ENCODE measurements at places on chromosomes 5 and 9.
A peak's percentile ranks its signal among the peaks of the same experiment; 100 is the strongest.

GRCh38 chr5:143470120-143470519 lies 66.6 kb upstream of the NR3C1 start:
- DNase-seq: no peak

DNA sequence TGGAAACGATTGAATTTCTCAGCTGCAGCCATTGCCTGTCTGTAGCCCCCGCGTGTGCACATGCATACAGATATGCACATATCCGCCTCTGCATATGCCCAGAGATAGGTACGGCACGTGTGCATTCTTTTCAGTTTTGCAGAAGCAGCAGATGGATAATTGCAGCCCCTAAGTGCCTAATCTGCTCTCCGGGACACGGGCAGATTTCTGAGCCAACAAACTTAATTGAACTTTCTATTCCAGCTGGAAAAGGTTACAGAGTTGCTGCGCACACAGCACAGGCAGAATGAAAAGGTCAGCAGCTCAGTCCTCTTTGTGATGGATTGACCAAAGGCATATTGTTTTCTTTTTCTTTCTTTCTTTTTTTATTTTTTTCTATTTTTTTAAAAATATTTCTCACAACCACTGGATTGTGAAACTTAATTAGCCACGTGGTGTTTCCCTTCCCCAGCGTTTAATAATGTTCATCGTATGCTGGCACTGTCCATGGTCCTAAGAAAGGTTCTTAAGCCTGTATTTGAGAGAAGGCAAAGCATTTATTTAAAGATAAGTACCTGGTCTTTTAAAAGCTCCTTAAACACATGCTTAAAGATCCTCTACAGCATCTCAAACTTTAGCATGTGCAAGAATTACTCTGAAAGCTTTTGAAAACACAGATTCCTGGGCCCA lies 270.2 kb upstream of the BRINP1 start:
- no peak for DNase-seq

DNA sequence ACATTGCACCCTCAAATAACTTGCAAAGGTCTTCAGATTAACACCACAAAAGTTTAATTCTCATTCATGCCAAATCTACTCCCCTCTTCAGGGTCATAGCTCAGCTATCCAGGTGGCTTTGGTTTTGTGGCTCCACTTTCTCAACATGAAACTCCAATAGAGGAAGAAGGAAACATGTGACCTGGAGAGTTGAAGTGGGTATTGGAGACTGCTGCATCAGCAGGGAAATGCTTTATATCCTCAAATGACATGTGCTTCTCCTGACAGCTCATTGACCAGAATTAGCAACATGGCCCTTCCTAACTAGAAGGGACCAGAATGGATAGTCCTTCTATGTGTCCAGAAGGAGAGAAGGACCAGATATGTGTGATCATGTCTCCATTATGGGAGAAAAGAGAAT lies 73.6 kb downstream of the TLR4 start:
- DNase-seq: no peak

GRCh38 chr5:172772112-172772906 lies 1.3 kb upstream of the DUSP1 start:
- peak; percentile 94 for DNase-seq

DNA sequence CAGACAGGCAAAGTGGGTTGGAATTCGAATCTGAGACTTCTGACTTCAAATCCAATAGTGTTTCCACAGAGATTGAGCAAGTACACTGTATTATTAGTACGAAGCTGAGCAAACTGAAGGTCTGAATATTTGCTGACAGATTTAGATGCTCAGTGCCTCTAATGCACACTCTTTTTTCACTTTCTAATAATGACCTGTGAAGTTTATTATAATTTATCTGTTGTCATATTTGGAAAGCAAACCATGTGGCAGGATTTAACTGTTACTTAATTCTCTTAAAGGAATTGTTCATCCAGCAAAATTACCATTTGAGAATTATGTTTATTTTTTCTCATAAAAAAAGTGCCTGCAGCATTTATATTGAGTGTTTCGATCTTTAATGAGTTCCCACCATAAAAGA lies 277.3 kb downstream of the DMRT2 start:
- no peak for DNase-seq

DNA sequence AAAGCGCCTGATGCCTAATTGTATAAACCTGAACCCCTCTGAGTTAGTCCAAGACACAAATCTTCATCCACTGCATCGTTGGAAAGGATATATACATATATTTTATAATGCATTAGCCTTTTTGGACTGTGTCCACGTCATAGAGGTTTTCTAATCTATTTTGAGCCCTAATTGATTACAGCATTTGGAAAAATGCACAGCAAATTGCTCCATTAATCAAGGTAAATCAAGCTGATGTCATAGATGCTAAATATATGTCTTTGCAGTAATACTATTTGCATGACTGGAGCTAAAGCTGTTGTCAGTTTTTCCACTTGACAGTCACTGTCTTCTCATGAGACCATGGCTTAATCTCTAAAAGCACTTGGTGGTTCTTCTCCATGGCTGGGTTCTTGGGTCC lies 483.5 kb upstream of the TNC start:
- no peak for DNase-seq

GRCh38 chr9:22454016-22454415 lies 7.4 kb downstream of the DMRTA1 start:
- no peak for DNase-seq

DNA sequence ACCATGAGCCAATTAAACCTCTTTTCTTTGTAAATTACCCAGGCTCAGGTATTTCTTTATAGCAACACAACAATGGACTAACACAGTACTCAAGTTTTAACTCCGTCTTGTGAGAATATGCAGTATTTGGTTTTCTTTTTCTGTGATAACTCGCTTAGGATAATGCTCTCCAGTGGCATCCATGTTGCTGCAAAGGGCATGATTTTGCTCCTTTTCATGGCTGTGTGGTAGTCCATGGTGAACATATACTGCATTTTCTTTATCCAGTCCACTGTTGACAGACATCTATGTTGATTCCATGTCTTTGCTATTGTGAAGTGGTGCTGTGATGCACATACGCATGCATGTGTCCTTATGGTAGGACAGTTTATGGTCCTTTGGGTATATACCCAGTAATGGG lies 10.9 kb downstream of the VPS13A start:
- no peak for DNase-seq

DNA sequence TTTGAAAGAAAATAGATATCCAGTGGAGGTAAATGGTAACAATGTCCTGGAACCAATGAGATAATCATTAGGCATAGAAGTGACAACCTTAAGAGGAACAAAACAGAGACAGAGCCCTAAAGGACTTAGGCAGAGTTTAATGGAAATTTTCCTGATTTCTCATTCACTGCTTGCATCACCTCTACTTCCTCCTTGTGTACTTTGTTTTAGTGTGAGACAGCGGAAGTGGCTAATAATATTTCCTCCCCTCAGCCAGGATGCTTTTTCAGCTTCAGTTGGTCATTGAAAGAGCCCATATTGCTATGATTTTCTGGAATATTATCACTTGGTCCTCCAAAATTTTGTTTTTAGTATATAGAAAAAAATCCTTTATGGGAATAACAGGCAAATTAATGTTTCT lies 153.4 kb upstream of the MPDZ start:
- DNase-seq: no peak

DNA sequence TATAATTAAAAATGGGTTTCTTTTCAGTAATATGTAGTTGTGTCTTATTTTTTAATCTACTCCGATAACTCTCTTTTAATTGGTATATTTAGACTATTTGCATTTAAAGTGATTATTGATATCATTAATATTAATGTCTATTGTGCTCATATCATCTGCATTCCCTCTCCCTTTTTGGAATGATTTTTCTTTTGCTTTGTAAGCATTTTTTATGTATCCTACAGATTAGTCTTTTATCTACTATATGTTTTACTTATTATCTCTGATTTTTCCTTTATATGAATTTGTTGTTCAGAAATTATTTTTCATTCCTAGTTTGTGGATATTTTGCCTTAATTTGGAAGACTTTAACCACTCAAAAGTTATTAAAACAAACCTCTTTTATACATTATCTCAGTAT lies 34.0 kb downstream of the NDUFS4 start:
- DNase-seq: no peak

- peak; percentile 62 for DNase-seq
Observed at GRCh38 chr9:93121316-93122241, 12.5 kb downstream of the NINJ1 start.

DNA sequence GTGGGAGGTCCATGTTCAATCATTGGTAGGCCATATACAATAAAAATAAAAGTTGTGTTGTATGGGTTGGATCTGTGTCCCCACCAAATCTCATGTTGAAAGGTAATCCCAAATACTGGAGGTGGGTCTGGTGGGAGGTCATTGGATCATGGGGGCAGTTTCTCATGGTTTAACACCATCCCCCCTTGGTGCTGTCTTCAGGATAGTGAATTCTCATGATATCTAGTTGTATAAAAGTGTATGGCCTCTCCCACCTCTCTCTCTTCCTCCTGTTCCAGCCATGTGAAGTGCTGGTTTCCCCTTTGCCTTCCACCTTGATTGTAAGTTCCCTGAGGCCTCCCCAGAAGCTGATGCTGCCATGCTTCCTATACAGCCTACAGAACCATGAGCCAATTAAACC lies 15.1 kb downstream of the SPATA9 start:
- DNase-seq: no peak

- DNase-seq: peak; percentile 24
Observed at GRCh38 chr5:176772271-176773210, 37.8 kb upstream of the UNC5A start.

DNA sequence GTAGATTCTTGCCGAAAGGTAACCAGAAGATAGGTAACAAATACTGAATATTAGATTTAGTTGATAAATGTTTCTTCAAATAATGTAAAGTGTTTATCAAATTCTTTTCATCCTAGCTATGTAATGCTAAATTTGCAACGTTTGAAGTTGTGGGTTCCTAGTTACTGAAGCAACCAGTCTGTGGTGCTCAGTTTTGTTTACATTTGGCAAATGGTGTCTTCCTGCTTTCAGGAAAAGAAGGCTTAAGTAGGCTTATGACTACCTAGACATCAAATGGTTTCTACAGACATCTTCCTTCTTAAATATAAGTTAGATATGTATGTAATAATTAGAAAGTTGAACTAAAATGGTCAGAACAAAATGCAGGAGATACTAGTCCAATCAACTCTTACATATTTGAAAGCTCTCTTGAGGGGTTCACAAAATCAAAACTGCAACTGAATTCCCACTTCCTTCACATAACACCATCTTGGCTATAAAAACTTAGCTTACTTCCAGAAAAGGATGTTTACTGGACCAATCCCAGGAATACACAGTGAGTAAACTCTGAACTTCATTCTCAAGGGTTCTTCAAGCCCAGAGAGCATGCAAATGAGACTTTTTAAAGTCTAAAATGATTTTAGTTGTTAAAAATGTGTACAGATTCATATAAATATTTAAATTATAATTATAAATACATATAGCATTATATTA lies 125.7 kb upstream of the ITGA1 start:
- DNase-seq: no peak

GRCh38 chr9:99167694-99168093 lies 54.0 kb downstream of the ALG2 start:
- DNase-seq: no peak

GRCh38 chr9:14618836-14619420 lies 74.3 kb downstream of the ZDHHC21 start:
- DNase-seq: no peak

DNA sequence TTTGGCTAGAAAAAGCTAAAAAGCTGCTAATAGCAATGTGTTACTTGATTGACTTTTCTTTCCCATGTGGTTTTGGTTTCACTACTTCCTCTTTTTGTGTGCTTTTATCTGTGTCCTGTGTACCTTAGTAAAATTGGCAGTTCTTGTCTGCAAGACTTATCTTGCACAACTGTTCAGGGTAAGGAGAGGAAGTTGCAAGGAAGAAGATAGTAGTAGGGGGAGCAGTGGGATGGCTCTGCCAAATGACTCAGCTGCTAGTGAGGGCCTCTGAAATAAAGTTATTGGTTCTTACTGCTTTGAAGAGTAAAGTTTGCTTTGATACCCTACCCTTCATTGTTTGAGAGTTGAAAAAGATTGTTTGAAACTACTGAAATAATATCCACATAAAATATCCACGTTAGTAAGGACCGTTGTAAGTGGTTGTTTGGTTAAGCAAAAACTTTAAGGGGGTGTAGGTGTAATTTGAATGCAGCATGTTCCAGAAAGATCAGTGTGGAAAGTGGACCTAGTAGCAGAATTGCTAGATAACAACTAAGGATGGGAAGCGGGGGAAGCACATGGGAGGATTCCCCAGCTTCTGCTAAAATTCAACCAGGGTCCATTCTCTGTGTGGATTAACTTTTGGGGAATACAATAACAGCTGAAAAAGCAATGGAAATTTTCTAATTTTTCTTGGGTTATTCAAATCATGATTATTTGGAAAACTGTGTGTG lies 123.5 kb downstream of the SCAMP1 start:
- DNase-seq: no peak

Data from islet precursor cell (in vitro differentiated cells).